Foreskin keratinocyte (primary cell): ENCODE measurements at places on chromosomes 2 and 18. TPM values are rescaled to one million over a fixed set of nuclear protein-coding genes. Genes with fewer than 3 reads are reported as not detected.

Gene LINC00305
- total RNA-seq = not detected in 2 replicates

Gene LONRF2
- total RNA-seq = not detected in 2 replicates

Gene REG1A
- not detected in 2 replicates for total RNA-seq

Gene LRRTM4
- not detected in 2 replicates for total RNA-seq

Gene ALKAL2
- total RNA-seq = not detected in 2 replicates

Gene PROC
- 0.32 and 0.82 TPM in 2 replicates for total RNA-seq

Gene LRP2
- not detected in 2 replicates for total RNA-seq

Gene NEURL3
- total RNA-seq = not detected in 2 replicates

Gene CFAP65
- not detected in 2 replicates for total RNA-seq

Gene IL1RN
- total RNA-seq = 20.8 and 28.9 TPM in 2 replicates

Gene EGR4
- total RNA-seq = not detected in 2 replicates
